ENCODE measurements at places on chromosomes 11 and 22. TPM values are rescaled to one million over a fixed set of nuclear protein-coding genes. Genes with fewer than 3 reads are reported as not detected.

GRCh38 chr22:46604306-46604690, 15.9 kb upstream of the GRAMD4 start:
- DNase-seq: no peak

Gene F2
- total RNA-seq: 0.14 TPM

GRCh38 chr11:134574425-134574824, 162.4 kb upstream of the B3GAT1 start:
- DNase-seq: no peak

Gene MYOD1
- total RNA-seq: 0.38 TPM

DNA sequence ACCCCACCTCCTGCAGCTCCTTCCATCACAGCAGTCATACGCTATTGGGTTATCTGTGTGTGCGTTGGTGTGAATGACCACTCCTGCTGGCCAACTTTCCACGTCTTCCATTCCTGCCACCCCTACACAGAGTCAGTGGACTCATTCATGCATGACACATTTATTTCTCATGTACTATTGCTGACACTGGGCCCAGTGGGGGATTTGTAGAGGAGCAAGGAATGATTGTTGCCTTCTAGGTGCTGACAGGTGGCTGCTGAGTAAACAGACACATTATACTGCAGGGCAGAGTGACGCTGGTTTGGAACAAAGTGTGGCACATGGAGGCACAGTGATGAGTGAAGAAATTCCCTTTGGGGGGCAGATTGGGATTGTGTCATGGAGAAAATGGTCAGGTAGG, 113.9 kb downstream of the CCDC81 start:
- DNase-seq: no peak

GRCh38 chr11:105923807-105924206, 98.2 kb downstream of the MSANTD4 start:
- DNase-seq: no peak

Gene CYB5R2
- 0.85 TPM for total RNA-seq

Gene DDTL
- total RNA-seq: 1.3 TPM

DNA sequence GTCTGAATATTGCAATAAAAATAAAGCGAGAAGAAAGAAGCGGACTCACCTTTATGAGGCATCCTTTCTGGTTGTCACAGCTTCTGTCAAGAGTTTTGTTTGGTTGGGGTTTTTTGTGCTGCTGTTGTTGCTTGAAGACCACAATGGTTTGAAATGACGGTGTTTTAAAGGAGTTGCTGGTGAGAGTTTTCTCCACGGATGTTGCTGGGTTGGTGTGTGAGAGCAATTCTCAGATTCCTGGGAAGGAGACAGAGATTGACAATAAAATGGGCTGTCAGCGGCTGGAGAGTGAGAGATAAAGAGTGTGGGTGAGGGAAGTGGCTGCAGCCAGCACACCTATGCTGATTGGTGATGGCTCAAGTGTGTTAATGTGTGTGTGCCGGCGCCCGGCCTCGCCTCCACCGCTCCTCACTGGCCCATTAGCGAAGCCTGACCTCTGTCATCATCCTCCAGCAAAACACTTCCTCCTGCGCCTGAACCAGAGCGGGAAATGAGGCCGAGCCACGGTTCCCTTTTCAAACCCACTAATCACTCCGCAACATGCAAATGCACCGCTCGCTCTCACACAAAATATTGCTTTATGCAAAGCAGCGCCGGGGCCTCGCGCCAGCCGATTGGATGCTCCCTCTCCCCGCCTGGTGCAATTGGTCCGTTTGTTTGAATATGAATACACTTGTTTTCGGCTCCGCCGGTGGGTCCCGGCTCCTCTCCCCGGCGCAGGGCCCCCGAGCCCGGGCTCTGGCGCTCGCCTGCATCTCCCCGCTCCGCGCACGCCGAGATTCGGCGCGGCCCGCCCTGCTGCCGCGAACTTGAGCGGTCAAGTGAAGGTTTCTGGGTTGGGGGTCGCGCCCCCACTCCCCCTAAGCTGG, at the start of gene PAX6:
Gene PAX6, minus strand, starts transcription at position 544 of the 869 bp plus-strand sequence. CDS start 4,911 bp downstream, outside the sequence.
- peak; percentile 66 for DNase-seq

Gene SLC1A2
- total RNA-seq: 0.38 TPM

GRCh38 chr11:12007769-12008737, at the start of gene DKK3:
TSS of gene DKK3 (minus strand) at chr11:12008626. CDS start at chr11:12008582, 44 bp downstream.
- DNase-seq: no peak
